ENCODE measurements at places on chromosomes 3 and 15. TPM values are rescaled to one million over a fixed set of nuclear protein-coding genes. Genes with fewer than 3 reads are reported as not detected.

DNA sequence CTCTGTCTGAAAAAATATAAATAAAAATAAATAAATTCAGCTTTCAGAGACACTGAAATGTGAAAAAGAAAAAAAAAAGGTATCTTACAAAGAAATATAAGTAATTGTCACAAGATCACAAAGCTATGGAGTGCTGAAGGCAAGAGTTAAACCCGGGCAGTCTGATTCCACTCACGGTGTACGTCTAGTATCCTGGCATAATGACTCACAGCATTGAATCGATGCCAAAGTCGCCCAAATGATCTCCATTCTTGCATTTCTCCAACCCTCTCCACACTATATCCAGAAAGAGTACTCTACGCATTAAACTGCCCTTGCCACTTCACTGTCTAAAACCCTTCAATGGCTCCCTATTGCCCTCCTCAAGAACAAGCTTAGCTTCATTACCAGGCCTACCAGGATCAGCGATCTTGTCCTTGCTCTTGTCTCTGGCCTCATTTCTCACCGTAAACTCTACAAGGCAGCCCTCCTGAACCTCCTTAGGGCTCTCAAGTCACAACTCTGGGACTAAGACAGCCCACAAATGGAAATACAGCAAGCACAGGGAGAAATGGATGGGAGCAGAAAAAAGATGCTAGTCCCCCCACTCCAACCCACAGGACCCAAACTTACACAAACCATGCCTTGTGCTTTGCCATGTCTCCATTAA, 7.7 kb downstream of the SUCLG2 start:
- H3K4me3 ChIP-seq: no peak overlapping the region
- peak; percentile 28 for DNase-seq
- peak overlapping the region; percentile 38 for H3K27ac ChIP-seq
- H3K36me3 ChIP-seq: no peaks in the 10 kb centered on the region

DNA sequence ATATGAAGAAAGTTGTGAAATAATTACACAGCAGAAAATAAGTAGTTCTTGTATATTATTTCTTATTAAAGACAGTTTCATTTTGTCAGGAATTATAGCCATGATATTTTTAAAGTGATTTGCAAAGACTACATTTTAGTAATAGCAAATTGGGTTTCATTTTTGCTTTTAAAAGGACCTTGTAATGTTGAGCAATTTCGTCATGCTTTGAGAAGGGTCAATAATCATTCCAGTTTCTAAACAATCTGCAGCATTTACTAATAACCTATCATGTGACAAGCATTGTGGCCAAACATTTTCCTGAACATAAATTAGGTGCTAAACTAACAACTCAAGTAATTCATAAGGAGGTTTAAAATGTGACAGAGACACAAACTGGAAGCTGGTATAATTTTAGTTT, 214.4 kb upstream of the CBLB start:
- H3K4me1 ChIP-seq: no peaks in the 10 kb centered on the region
- no peaks in the 10 kb centered on the region for H3K36me3 ChIP-seq
- no peak overlapping the region for H3K27ac ChIP-seq
- no peak for DNase-seq
- no peaks in the 10 kb centered on the region for H3K27me3 ChIP-seq

DNA sequence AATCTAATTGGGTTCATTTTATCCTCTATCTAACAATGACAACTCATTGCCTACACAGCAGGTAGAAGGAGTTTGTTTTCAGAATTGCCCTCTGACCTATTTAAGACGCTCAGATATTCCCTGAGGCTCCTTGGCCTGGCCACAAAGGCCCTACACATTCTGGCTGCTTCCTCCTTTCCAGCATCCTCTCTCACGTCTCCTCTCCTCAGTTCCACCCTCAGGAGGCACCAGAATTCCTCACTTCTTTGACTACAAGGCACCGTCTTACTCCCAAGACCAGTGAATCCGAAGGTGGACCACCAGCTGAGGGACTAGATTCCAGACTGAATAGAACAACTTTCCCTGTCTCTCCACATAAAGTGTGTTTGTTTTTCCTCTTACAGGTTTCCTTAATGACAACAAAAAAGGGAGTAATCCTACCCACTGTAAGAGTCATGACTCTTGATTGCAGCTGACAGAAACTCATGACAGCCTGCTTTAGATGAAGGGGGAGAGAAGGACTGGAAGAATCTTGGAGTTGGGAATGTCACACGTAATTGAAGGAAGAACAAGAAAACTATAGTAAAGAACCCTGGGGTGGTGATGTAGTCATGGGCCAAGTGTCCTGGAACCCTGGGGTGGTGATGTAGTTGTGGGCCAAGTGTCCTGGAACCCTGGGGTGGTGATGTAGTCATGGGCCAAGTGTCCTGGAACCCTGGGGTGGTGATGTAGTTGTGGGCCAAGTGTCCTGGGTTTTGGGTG, 22.0 kb upstream of the MUC20 start:
- no peaks in the 10 kb centered on the region for H3K4me1 ChIP-seq
- DNase-seq: no peak
- no peak overlapping the region for H3K27ac ChIP-seq
- H3K36me3 ChIP-seq: peaks cover 3% of the 10 kb centered on the region
- no peak overlapping the region for H3K4me3 ChIP-seq
- no peaks in the 10 kb centered on the region for H3K27me3 ChIP-seq

- no peak overlapping the region for H3K27ac ChIP-seq
- H3K36me3 ChIP-seq: no peaks in the 10 kb centered on the region
- peaks cover 6% of the 10 kb centered on the region for H3K4me1 ChIP-seq
- no peak for DNase-seq
- no peaks in the 10 kb centered on the region for H3K27me3 ChIP-seq
- no peak overlapping the region for H3K4me3 ChIP-seq
Measured at GRCh38 chr3:31369637-31370379, 162.9 kb upstream of the STT3B start.

The TGM4 gene
- not detected for total RNA-seq

DNA sequence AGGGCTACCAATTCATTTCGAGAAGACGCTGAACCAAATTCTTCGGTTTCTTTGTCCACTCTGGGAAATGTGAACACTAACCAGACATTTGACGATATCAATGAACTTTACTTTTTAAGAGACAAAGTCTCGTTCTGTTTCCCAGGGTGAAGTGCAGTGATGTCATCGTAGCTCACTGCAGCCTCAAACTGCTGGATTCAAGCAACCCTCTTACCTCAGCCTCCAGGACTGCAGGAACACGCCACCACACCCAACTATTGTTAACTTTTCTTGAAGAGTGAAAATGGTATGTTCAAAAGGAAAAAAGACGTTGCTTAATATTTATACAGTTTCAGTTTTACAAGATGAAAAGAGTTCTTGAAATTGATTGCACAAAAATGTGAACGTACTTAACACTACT, 30.6 kb downstream of the MB21D2 start:
- no peaks in the 10 kb centered on the region for H3K36me3 ChIP-seq
- no peak overlapping the region for H3K4me3 ChIP-seq
- peak; percentile 71 for DNase-seq
- no peaks in the 10 kb centered on the region for H3K27me3 ChIP-seq

DNA sequence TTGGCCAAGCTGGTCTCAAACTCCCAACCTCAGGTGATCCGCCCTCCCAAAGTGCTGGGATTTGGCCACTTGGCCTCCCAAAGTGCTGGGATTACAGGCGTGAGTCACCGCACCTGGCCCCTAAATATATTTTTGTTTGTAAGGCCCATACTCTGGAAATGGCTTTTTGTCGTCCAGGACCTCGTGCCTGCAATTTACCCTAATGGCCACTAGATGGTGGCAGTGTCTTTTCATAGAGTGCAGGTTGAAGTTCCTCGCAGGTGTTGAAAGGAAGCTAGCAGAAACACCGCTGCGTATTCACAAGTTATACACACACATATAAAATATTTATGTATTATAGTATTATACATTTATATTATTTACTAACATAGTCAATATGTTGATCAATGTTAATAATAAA, 97.2 kb downstream of the LRTM1 start:
- H3K36me3 ChIP-seq: no peaks in the 10 kb centered on the region
- DNase-seq: no peak

The SNX22 gene
- 30.4 TPM for total RNA-seq

- no peaks in the 10 kb centered on the region for H3K27me3 ChIP-seq
- no peak overlapping the region for H3K4me3 ChIP-seq
- DNase-seq: no peak
- peaks cover 11% of the 10 kb centered on the region for H3K4me1 ChIP-seq
- no peaks in the 10 kb centered on the region for H3K36me3 ChIP-seq
Measured at GRCh38 chr3:55907616-55908015, 420.5 kb upstream of the WNT5A start.

DNA sequence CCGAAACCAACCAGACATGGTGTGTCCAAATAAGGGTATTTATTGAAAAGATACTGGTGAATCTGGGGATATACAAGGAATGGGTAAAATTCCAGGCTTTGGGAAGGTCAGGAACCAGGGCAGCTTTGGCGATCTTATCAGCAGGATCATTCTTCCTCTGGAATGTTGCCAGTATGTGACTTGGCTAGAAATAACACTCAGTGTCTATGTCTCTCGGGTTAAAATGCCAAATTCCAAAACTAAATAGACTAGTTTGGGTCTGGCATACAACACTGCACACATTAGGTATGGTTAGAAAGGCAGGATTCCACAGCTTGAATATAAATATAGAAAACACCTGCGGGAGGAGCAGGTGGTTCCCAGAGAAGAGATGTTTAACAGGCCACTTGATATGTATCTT, 220.2 kb upstream of the CD96 start:
- no peak overlapping the region for H3K4me3 ChIP-seq
- no peak for DNase-seq
- peaks cover 5% of the 10 kb centered on the region for H3K4me1 ChIP-seq

DNA sequence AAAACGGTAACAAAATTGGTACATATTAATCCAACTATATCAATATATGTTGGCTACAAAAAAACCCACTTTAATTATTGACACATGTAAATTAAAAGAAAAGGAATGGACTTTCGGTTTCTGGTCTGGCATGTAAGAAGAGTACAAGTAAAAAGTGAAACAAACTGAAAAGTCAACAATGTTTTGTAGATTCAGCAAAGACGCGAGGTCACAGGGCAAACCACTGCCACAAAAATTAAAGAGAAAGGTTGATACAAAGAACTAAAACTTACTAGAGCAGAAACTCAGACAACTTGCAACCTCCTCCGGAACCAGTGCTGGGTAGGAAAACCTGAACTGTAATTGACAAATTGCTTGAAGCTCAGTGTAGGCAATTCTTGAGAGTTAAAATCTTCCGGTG, 110.6 kb upstream of the ARPP21 start:
- H3K4me1 ChIP-seq: no peaks in the 10 kb centered on the region
- no peak overlapping the region for H3K4me3 ChIP-seq
- no peaks in the 10 kb centered on the region for H3K27me3 ChIP-seq
- no peak overlapping the region for H3K27ac ChIP-seq

The ATP6V1A gene
- 72.0 TPM for total RNA-seq

GRCh38 chr3:123150449-123151215, 51.1 kb upstream of the SEC22A start:
- no peak overlapping the region for H3K4me3 ChIP-seq
- H3K27me3 ChIP-seq: no peaks in the 10 kb centered on the region
- peaks cover 11% of the 10 kb centered on the region for H3K4me1 ChIP-seq

GRCh38 chr3:46882377-46883053, 5.0 kb downstream of the PTH1R start:
- no peaks in the 10 kb centered on the region for H3K36me3 ChIP-seq
- no peak for DNase-seq
- H3K27ac ChIP-seq: peak overlapping the region; percentile 87
- peak overlapping the region; percentile 45 for H3K4me3 ChIP-seq

DNA sequence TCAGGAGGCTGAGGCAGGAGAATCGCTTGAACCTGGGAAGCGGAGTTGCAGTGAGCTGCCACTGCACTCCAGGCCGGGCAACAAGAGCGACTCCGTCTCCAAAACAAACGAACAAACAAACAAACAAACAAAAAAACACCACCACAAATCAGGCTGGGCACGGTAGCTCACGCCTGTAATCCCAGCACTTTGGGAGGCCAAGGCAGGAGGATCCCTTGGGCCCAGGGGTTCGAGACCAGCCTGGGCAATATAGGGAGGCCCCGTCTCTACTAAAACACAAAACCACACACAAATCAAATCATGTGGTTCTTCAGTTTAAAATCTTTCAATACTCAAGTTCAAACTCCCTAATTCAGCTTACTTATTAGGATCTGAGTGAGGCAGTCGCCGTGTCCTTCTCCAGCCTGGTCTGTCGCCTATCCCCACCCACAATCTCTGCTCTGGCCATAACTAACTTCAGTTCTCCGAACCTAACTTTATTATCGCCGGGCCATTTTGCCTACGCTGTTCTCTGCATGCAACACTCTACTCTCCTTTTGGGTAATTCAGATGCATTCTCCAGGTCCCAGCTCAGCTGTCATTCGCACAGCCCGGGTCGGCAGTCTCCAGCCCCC, 660 bp upstream of the RTF1 start:
- peaks cover 21% of the 10 kb centered on the region for H3K4me1 ChIP-seq
- peak overlapping the region; percentile 96 for H3K27ac ChIP-seq
- no peaks in the 10 kb centered on the region for H3K27me3 ChIP-seq

Data from upper lobe of left lung (tissue), 6 donors.